Placental epithelial cell (primary cell): ENCODE measurements at places on chromosomes 11 and 22. TPM values are rescaled to one million over a fixed set of nuclear protein-coding genes. Genes with fewer than 3 reads are reported as not detected.

The MYOD1 gene
- not detected in 2 replicates for total RNA-seq

The APOA1 gene
- 0.39 TPM in 1 of 2 replicates, not detected in the other for total RNA-seq

The PRR33 gene
- not detected in 2 replicates for total RNA-seq

The CENPM gene
- 5.5 and 14.9 TPM in 2 replicates for total RNA-seq

The UPB1 gene
- not detected in 2 replicates for total RNA-seq
